ENCODE measurements at places on chromosomes 6 and 20. TPM values are rescaled to one million over a fixed set of nuclear protein-coding genes. Genes with fewer than 3 reads are reported as not detected.

NR2E1 gene
- total RNA-seq = not detected

MYCT1 gene
- total RNA-seq = 8.3 TPM

HLA-DRB1 gene
- total RNA-seq = 25.5 TPM

OR14J1 gene
- total RNA-seq = 0.74 TPM

CBLN4 gene
- total RNA-seq = not detected

GRCh38 chr20:52209154-52209571 lies 17.6 kb upstream of the ZFP64 start:
- H3K36me3 ChIP-seq = no peaks in the 10 kb centered on the region
- DNase-seq = no peak
- H3K27ac ChIP-seq = no peak overlapping the region

- no peak overlapping the region for H3K4me3 ChIP-seq
- H3K4me1 ChIP-seq = peaks cover 9% of the 10 kb centered on the region
- no peaks in the 10 kb centered on the region for H3K27me3 ChIP-seq
- no peak overlapping the region for H3K27ac ChIP-seq
- H3K36me3 ChIP-seq = no peaks in the 10 kb centered on the region
Measured at GRCh38 chr6:111032484-111033140, 50.8 kb downstream of the RPF2 start.

- H3K4me3 ChIP-seq = no peak overlapping the region
- H3K36me3 ChIP-seq = no peaks in the 10 kb centered on the region
- no peak for DNase-seq
Measured at GRCh38 chr6:44665143-44665542, 277.6 kb downstream of the CDC5L start.

GRCh38 chr6:148401571-148401970 lies 58.9 kb downstream of the SASH1 start:
- H3K27me3 ChIP-seq = no peaks in the 10 kb centered on the region
- H3K27ac ChIP-seq = no peak overlapping the region
- no peak for DNase-seq
- peaks cover 42% of the 10 kb centered on the region for H3K4me1 ChIP-seq
- H3K4me3 ChIP-seq = no peak overlapping the region
- H3K36me3 ChIP-seq = no peaks in the 10 kb centered on the region

- H3K27me3 ChIP-seq = no peaks in the 10 kb centered on the region
- no peaks in the 10 kb centered on the region for H3K4me1 ChIP-seq
- H3K27ac ChIP-seq = no peak overlapping the region
- DNase-seq = no peak
Measured at GRCh38 chr6:137351890-137352289, 132.7 kb upstream of the IFNGR1 start.

DNA sequence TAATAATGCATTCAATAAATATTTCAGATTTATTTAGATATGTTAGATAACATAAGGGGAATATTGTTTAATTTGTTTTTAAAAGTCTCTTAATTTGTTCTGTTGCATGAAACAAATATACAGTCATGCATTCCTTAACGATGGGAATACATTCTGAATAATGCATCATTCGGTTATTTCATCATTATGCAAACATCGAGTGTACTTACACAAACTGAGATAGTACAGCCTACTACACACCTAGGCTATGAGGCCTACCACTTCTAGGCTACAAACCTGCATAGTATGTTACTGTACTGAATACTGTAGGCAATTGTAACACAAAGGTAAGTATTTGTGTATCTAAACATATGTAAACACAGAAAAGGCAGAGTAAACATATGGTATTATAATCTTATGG lies 118.7 kb downstream of the EPHA7 start:
- no peak for DNase-seq
- H3K36me3 ChIP-seq = no peaks in the 10 kb centered on the region
- no peaks in the 10 kb centered on the region for H3K4me1 ChIP-seq
- H3K27ac ChIP-seq = no peak overlapping the region
- no peaks in the 10 kb centered on the region for H3K27me3 ChIP-seq

DNA sequence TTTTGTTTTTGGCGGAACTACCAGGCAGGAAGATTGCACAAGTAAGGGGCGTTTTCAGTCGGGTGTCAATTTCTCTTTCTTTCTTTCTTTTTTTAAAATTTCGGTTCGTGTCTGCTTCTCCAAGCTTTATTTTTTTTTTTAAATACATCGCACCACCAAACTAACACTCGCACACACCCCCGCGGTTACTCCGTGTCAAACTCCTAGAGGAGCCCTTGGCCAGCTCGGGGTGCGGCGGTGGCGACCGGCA lies 338 bp downstream of the UTRN start:
- H3K4me3 ChIP-seq = peak overlapping the region; percentile 68
- H3K36me3 ChIP-seq = no peaks in the 10 kb centered on the region
- H3K4me1 ChIP-seq = peaks cover 18% of the 10 kb centered on the region
- DNase-seq = no peak

All from vagina (tissue), 2 donors.